Right cardiac atrium (tissue), 5 donors: ENCODE measurements at places on chromosomes 6 and 20. TPM values are rescaled to one million over a fixed set of nuclear protein-coding genes. Genes with fewer than 3 reads are reported as not detected.

PSORS1C2 gene
- not detected for total RNA-seq

GRCh38 chr6:46098678-46099077 lies 31.1 kb upstream of the ENPP4 start:
- peak; percentile 50 for DNase-seq

DNA sequence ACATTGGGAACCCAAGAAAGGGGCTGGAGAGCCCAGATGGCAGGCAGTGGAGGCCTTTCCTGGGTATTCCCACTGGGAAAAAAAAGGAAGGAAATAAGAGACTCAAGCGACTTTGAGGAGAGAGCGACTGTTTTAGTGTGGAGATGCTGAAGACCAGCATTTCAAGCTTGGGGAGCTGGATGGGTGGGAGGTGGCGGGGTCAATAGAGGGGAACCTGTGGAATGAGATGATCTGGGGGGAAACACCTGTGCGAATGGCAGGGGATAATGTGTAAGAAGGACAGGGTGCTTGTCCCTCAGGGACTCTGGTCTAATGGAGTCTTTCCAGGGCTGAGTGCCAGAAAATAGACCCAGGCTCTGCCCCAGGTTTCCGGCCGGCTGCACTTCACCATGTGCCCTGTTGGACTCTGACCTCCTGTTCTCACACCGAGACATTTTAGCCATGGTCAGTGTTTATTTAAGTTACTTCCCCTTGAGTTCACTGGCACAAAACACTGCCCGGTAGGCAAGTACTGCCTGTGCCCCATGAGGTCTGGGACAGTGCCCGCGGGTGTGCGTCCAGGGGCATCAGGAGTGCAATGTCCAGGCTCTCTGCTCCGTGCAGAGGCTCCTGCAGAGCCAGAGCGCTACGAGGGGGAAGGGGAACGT lies 50.4 kb upstream of the NKX2-2 start:
- no peak for DNase-seq

- DNase-seq, result peak; percentile 53
Observed at GRCh38 chr20:19026121-19026878, 186.1 kb upstream of the SLC24A3 start.

- no peak for DNase-seq
Observed at GRCh38 chr20:50136822-50137599, 16.5 kb downstream of the PEDS1 start.

DNA sequence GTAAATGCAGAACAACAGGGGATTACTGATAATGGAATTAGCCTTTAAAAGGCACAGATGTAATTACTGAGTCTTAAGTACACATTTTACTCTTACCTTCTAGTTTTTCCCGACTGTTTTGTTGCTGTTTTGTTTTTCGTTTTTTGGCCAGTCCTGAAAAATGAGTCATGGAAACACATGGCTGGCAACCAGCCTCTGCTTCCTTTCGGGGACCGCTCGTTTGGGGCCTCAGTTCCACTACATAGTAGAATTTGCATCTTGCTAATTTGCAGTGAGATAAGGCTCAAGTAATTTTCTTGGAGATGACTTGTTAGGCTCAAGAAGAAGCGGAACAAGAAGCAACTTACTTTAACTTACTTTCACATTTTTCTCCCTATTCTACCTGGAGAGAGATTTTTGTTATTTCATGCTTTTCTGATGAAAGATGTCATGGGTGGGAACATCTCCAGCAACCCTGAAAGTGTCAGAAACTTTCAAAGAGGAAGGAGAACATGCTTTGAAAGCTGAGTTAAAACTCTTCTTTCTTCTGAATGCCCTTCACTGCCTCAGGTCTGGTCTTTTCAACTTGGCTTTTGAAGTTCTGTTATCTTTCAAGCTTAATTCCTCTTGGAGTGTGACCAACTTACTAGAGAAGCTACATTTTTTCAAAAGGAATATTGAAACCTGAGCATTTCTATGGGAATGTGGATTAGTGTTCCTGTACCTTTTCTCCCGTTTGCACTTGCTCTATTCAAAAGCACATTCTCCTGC lies 71.5 kb upstream of the HDAC2 start:
- no peak for DNase-seq

DNA sequence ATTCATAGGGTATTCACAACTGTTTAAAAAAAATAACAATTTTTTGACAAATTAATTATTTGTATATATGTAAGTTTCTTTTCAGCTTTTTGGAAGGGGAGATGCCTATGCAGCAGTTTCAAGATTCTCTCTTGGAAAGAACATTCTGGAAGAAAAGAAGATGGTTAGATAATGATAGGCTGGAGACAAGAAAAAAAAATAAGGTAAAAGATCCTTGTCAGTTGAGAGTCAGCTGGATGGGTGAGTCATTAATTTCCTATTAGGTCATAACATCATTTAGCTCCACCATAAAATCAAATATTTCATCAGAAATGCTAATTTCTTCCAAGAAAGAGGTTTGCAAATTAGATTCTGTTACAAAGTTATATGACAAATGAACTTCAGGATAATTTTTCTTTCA lies 880.4 kb downstream of the EPHA7 start:
- no peak for DNase-seq

DNA sequence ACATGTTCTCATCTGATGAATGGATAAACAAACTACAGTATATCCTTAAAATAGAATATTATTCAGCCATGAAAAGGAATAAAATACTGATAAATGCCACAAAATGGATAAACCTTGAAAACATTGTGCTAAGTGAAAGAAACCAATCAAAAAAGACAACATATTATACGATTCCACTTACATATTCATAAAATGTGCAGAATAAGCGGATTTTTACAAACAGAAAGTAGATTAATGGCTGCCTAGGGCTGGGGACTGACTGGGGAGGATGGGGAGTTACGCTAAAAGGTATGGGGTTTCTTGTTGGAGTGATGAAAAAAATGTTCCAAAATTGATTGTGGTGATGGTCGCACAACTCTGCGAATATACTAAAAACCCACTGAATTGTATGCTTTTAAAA lies 29.4 kb downstream of the KIZ start:
- DNase-seq, result no peak

GRCh38 chr6:56757588-56757984 lies 114.9 kb upstream of the DST start:
- no peak for DNase-seq

- DNase-seq, result no peak
Observed at GRCh38 chr6:36052097-36052496, 24.5 kb downstream of the MAPK14 start.

DNA sequence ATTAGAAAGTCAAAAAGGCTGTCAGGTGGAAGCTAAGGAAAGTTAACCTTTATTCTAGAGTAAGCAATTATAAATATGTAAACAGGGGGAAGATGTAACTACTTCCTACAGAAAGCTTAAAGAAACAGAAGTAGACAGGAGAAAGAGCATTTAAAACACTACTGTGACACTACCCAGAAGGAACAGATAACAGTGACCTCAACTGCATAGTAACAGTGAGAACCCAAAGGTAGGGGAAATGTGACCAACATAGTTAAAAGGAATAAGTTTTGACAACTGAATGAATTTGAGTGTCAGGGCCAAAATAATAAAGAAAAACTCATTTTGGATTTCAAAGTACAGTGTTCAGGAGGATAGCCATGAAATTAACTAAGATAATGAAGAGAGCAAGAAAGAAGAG lies 43.5 kb downstream of the IBTK start:
- no peak for DNase-seq

- no peak for DNase-seq
Observed at GRCh38 chr6:161694995-161695394, 421.1 kb upstream of the AGPAT4 start.

DNA sequence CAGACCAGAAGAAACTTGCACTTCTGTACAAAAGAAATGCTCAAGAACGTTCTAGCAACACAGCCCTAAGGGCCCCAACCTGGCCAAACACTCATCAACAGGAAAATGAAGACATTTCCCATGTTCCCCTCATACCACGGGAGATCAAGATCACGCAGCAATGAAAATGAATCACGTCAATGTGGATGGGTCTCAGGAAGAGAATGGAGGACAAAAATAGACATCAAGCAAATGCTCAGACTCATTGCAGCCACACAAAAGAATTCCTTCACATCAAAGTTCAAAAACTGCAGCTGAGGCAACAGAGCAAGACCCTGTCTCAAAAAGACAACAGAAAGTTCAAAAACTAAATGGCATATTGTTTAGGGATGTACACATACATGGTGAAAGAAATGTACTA lies 18.1 kb downstream of the ULBP3 start:
- no peak for DNase-seq

GRCh38 chr6:114521926-114522325 lies 179.1 kb upstream of the HS3ST5 start:
- DNase-seq, result no peak
